ENCODE measurements at places on chromosomes 3 and 15.
A peak's percentile ranks its signal among the peaks of the same experiment; 100 is the strongest.

- DNase-seq, result no peak
Measured at GRCh38 chr3:17749705-17750293, 7.4 kb upstream of the TBC1D5 start.

DNA sequence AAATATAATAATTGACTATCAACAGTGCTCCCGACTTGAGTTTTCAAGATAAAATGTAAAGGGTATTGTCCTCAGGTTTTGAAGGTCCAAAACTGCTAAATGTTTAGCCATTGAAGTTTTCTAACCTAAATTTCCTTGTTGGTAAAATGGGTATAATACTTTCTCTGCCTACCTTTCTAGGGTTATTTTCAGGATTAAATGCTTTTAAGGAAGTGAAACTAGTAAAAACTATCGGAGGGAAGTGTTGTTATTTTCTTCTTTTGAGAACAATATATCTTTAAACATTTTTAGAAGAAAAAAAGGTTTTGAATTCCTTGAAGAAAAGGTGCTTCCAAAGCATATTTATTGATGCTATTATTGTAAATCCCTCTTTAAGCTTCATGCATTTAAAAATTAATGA is 67.3 kb downstream of the FILIP1L start:
- DNase-seq, result no peak

DNA sequence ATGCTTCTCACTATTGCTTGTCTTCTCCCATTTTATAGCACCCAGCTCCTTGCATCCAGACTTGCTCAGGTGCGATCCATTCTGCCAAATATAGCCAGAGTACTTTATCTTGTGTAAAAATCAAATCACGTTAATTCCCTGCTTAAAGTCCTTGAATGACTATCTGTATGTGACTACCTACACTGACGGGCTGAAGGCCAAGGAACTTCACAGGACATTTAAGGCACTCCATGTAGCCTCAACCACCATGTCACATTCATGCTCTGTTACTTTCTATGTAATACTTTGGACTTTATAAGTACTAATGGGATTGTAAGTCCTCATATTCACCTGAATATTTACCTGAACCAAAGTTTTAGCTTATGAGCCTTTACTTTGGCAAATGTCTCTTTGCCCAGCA is 489.9 kb downstream of the MECOM start:
- no peak for DNase-seq

GRCh38 chr15:85474700-85475316 is 94.4 kb downstream of the AKAP13 start:
- no peak for DNase-seq

DNA sequence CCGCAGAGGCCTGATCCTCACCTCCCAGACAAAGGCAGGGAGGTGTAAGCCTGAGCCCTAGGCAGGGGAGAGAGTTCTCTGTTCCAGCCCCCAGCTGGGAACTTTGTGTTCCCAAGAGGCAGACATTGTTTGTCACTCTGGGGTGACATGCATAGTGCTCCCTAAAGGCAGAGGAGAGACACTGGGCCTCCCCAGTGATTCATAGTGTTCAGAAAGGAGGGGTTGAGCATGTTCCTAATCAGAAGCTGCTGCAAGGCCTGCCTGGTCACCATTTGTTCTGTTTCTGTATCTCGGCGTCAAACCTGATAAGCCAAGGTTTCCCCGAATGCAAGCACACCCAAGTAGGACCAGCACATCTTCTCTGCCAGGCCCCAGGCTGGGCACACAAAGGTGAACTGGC is 24.0 kb upstream of the SLC6A6 start:
- no peak for DNase-seq

DNA sequence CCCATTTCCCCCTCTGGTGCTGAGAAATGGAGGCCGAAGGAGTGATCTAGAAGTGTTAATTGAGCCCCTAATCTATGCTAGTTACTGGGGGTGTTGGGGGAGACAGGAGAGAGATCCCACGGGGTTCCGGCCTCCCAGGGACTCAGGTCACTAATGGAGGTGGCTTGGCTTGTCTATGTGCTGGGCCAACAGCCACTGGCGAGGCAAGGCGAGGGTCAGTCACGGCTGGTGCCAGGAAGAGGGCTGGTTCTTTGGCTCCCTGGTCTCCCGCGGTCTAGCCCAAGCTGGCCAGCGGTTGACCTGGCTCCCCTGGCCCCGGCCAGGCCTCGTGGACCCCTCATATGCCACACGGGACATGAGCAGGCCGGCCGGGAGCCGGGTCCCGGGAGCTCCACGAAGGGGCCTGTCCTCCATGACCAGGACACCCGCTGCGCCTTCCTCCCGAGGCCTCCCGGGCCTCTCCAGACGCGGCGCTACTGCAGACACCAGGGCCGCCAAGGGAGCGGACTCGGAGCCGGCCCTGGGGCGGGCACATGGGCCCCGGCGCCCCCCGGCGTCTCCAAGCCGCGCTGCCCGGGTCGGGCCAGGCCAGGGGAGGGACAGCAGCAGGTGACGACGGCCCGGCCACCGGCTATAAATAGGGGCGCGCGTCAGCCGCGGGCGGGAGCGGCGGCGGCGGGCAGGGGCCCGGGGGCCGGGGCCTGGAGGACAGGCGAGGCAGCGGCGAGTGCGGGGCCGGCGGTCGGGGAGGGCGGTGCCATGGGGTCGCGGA is at the start of gene ALPK3:
ALPK3 (plus strand) TSS at position 663 of the 772 bp plus-strand sequence; CDS start at position 760, 97 bp downstream.
- no peak for DNase-seq

DNA sequence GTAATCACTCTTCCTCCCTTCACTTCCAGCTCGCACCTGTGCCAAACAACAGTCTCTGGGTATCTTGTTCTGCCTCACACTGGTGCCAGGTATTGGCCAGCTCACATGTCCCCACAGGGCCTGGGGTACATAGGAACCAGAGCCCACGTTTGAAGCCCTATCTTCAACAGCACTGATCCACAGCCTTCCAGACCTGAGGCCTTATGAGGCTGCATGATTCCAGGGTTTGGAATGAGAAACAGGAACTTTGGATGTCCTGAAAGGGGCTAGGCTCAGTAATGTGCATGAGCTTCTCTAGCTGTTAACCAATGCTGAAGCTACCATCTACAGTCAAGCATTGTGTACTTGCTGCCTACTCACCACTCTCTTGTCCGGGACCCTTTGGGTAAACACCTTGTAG is 92.4 kb downstream of the GPR156 start:
- DNase-seq, result no peak

- DNase-seq, result no peak
Measured at GRCh38 chr3:120399372-120399771, 50.2 kb upstream of the LRRC58 start.

GRCh38 chr3:152346740-152347139 is 78.0 kb downstream of the MBNL1 start:
- no peak for DNase-seq

- DNase-seq, result peak; percentile 86
Measured at GRCh38 chr3:32502118-32502945, at the start of gene CMTM6. Gene CMTM6, minus strand, starts transcription at chr3:32502852. Its CDS starts 107 bp downstream, at chr3:32502745.

GRCh38 chr3:52198643-52199608 is 966 bp downstream of the ALAS1 start:
- no peak for DNase-seq

- no peak for DNase-seq
Measured at GRCh38 chr15:68386587-68387288, 45.2 kb downstream of the ITGA11 start.

- no peak for DNase-seq
Measured at GRCh38 chr15:98417346-98417745, 231.0 kb upstream of the IGF1R start.

DNA sequence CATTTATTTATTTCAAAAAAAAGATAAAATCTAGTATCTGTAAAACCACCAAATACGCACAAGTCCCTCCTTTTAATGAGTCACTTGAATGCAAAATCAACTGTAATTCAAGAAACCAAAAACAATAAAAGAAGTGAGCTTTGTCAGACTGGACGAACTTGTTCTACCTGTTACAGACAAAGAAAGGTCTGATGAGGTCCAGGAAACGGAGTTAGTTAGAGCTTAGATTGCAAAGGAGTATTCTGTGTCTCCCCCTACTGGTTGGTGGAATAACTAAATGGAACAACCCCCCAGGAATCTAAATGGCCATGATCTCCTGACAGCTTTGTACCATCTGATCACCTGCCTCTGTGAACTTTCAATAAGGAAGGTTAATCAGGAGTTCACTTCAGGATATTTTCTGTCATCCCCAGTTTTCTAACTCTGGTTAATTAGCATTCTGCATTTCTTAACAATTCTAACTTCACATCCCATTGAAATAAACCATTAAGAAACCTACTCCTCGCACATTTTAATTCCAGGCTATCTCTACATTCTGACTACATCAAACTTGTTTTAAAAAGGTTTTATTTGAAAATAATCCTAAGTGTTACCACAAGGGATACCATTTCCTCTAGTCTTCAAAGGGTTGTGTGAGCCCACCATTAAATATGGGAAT is 333.0 kb upstream of the SATB1 start:
- DNase-seq, result peak; percentile 0
